Brain microvascular endothelial cell (primary cell): ENCODE measurements at places on chromosomes 5 and 9.

GRCh38 chr9:87259543-87260518 is 237.8 kb upstream of the DAPK1 start:
- DNase-seq = peak; percentile 39

- peak; percentile 76 for DNase-seq
Measured at GRCh38 chr5:132751444-132751843, 4.2 kb downstream of the CCNI2 start.

GRCh38 chr5:154367101-154367500 is 78.7 kb upstream of the SAP30L start:
- peak; percentile 60 for DNase-seq

GRCh38 chr5:67935908-67936566 is 279.5 kb upstream of the PIK3R1 start:
- no peak for DNase-seq

DNA sequence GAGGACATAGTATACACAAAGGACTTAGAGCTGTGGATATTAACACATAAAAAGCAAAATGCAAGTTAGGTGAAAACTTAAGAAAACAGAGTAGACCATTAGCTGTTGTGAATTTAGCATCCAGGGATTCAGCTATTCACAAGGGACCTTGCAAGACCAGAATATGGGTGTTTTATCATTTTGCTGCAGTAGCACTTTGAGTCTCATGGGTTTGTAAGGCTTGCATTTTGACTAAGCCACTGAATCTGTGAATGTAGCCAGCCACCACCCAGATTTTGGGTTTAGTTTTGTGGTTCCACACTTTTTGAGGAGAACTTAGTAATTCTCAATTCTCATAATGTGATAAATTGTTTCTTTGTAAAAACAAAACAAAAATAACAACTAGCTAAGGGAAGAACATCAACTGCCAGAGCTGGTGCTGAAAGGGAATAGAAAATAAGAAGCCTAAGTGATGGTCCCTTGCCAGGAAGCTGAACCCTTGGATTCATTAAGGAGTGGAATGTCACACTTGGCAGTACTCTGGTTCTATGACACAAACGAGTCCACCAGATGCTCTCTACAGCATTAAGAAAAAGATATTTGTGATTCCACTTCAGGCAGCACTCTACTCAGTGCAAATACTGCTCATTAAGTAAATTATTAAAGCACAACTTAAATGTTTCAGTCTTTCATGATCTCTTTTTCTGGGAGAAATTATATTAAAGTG is 557.4 kb upstream of the ZNF462 start:
- no peak for DNase-seq

GRCh38 chr9:26802921-26803320 is 89.7 kb downstream of the CAAP1 start:
- no peak for DNase-seq

DNA sequence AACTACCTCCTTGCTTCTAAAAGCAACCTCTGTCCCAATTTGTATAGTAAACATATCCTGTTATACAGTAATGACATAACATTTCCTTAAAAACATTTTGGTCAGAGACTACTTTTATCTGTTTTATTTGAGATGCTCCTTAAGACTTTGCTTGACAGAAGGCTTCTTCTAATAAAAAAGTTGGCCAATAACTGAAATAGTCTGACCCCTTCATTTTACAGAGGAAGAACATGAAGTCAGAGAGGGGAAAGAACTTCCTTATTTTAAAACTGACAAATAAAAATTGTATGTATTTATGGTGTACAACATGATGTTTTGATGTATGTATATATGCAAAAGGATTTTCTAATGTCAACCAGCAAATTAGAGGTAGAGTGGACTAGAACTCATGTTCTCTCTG is 35.8 kb upstream of the SPARC start:
- DNase-seq = no peak

DNA sequence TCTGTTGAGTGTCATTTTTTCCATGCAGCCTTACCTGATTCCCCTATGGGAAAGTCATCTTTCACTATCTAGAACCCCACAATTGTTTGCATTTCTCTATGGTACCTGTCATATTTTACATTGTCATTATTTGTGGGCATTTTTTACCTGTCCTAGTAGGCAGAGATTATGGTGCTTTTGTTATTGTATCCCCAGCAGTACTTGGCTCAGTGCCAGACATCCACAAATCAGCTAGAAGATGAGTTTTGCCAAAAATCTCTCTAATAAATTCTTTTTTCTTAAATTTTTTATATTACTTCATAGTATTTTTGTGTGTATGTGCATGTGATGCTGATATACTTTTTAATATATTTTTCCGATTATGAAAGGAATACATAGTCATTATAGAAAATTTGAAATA is 13.2 kb downstream of the GARNL3 start:
- DNase-seq = no peak

DNA sequence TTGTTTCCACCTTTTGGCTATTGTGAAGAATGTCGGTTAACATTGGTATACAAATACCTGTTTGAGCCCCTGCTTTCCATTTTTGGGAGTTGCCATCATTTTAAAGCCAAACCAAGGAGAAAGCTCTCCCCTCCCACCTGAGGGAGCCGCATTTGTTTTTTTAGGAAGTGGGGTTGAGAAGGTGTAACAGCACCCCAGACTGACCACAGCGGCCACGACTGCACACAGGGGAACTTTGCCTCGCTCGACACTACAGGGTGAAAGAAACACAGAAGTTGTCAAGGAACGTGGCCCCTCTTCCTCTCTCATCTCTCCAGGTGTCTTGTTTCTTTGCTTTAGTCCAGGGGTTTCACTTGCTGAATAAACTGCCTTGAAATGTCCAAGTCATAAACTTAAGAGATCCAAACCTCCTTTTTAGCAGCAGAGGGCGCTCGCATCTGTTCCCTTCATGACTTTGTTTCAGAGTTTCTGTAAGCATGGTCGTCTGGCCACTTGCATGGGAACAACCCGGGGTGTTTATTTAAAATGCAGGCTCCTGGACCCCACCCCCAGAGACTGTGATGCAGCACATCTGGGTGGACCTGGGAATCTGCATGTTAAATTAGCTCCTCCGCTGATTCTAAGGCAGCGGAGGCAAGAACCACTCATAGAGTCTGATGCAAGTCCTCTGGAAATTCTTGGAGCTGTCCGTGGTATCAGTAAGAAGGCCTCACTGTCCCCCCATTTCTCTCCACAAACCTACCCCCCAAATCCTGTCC is 2.1 kb upstream of the TTLL11 start:
- DNase-seq = peak; percentile 72

DNA sequence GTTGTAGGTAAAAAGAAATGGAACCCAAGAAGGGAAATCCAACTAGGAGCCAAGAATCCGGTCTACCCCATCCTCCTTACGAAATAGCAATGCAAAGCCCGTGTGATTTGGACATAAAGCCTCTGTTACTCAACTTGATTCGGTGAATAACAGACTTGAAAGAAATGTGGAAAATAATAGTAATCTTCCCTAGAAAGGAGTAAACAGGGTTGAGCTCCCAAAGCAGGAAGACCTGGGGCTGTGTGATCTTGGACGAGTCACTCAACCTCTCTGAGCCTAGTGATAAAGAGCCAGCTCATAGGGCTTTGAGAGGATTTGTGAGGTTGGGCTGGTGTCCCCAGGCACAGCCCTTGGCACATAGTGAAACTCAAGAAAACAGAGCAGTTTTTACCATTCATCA is 42.7 kb upstream of the IL17B start:
- DNase-seq = no peak

DNA sequence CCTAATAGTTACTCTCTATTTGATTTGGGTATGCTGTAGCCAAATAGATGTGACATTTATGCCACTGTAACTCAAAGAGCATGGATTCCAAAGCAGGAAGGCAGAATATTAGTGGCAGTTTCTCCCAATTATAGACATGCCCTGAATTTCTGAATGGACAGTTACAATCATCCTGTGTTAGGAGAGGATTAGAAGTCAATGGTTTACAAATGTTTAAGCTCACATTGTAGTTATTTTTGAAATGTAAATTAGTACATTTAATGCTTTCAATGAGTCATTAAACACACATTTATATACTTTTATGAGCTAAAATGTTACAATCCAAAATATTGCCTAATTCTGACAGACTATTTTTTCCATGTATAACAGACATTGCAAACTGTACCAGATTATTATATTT is 62.3 kb upstream of the CDH18 start:
- no peak for DNase-seq

GRCh38 chr9:126505697-126506346 is 107.9 kb upstream of the LMX1B start:
- no peak for DNase-seq

- DNase-seq = no peak
Measured at GRCh38 chr5:160480652-160481051, 59.0 kb downstream of the PTTG1 start.

DNA sequence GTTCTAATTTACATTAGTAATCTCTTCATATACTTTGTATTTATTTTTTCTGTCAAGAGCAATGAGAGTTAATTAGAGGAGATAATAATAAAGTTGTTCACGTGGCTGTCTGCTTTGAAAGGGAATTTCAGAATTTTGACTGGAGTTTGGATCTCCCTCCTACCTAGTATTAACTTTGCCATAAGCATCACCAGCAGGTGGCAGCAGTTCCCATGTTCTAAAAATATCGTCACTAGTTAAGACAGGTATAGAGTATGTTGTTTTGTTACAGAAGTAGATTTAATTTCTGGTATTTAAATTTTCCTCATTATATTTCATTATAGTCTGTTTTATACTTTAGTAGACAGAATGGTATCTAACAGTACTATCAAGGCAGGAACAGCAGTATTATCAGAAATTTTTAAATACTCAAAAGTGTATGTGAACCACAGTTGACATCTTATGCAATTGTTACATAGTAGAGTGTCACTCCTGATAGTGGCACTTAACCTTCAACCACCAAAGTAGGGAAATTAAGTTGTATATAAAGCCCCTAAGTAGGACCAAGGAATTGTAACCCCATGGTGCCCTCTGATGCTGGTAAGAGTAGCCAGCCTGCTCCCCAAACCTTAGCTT is 20.4 kb downstream of the GNPDA1 start:
- DNase-seq = peak; percentile 54

GRCh38 chr5:133387091-133387490 is 225.2 kb downstream of the FSTL4 start:
- no peak for DNase-seq

DNA sequence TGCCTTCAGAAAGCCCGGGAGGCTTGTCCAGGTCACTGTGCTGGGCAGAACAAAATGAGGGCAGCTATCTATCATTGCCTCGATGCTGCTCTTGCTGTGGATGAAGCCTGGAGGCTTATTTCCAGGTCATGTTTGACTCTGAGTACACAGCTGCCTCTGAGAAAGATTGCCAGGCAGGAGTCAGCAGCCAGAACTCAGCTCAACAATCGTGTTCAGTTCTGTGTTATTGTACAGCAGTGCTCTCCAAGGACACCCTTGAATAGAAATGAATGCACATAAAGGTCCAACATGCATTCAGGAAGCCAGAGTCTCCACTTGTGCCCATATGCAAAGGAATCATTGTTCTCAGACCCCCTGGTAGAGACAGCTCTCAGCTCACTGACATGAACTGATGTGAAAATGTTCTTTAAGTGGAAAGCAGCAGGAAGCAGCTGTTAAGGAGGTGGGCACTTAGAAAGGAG is 61.7 kb upstream of the ZFR start:
- no peak for DNase-seq

DNA sequence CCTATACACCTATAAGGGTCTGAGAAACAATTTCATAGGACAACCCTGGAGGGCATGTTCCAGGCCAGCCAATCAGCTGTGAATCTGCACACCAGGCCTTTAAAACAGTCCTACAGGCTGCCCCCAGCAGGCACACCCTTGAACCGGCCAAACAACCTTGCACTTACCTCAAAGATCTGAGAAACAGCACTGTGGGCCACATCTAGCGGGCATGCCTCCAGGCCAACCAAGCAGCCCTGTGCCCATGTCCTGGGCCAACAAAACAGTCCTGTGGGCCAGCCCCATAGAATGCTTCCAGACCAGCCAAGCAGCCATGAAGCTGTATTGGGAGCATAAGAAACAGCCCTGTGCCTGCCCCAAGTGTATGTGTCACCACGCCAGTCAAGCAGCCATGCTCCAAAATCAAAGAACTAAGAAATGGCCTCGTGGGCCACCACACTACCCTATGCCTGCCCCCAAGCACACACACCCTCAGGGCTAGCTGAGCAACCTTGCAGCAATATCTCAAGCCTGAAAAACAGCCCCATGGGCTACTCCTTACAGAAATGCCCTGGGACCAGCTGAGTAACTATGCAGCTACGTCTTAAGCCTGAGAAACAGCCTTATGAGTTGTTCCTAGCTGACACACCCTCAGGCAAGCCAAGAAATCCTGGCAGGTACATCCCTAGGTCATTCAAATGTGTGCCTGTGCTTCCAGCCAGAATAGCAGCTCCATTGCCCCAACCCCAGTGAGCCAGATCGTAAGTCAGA is 2243.8 kb upstream of the C9orf72 start:
- no peak for DNase-seq

- DNase-seq = no peak
Measured at GRCh38 chr5:93756372-93756771, 15.0 kb upstream of the POU5F2 start.

DNA sequence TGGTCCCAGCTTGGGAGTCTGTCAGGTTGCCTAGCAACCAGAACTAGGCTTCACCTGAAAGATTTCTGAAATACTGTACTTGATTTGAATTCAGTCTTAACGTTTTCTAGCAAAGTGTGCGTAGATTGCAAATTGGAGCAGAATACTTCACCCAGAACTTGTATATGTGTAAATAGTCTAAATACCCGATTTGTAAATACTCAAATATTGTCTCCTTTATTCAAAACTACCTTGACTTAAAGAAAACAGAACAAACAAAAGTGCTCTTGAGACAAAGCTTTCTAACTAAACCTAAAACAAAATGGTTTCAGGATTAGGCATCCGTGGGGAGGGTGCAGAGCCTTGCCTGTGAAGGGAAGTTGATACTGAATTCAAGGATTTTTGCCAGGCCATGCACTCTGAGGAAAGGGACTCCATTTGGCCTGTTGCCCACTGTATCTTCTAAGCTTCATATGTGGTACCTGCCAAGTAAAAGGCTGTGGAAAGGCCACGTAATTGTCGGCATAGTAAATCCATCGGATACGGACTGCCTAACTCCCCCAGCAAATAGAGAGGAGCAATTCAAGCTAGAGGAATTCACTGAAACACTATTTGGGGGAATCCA is 744 bp upstream of the HMGCS1 start:
- DNase-seq = no peak

DNA sequence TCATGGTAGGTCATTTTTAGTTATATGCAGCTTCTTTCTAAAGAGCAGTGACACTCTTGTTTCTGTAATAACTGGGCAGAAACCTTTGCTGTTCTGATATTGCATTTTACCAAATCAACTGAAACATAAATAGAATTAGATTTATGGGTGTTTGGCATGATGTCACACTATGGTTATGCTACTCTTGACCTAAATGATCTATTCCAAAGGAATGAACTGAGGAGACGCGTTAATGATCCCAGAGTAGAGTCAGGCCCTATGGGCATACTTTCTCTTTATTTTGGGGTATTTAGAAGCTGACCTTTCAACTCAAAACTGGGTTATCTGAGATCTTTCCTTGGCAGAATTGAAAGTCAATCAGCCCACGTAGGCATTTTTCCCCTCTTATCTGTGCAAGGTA is 146.8 kb upstream of the ADAMTSL1 start:
- DNase-seq = no peak
